ENCODE measurements at places on chromosomes 7 and 10. TPM values are rescaled to one million over a fixed set of nuclear protein-coding genes. Genes with fewer than 3 reads are reported as not detected.

Gene HMX3
- total RNA-seq = 1.6 TPM

Gene OR6V1
- not detected for total RNA-seq

Gene LRRC4
- total RNA-seq = 3.8 TPM

Gene SVIL
- total RNA-seq = 284 TPM

Gene PON1
- 8.9 TPM for total RNA-seq

Gene CALHM1
- total RNA-seq = not detected

Gene KCP
- total RNA-seq = 5.2 TPM

Gene ZP3
- 5.6 TPM for total RNA-seq

Gene MXI1
- 58.8 TPM for total RNA-seq

Gene KIF11
- 1.8 TPM for total RNA-seq

Gene MRPS17
- 10.8 TPM for total RNA-seq

Gene SPDYE11
- total RNA-seq = not detected

Gene A1CF
- 34.2 TPM for total RNA-seq

Gene FEZF1
- total RNA-seq = 0.09 TPM

Gene TRPV5
- total RNA-seq = not detected

Gene CASD1
- 22.8 TPM for total RNA-seq

Gene FXYD4
- 1.6 TPM for total RNA-seq

Gene DUSP5
- total RNA-seq = 15.9 TPM

Gene XPNPEP1
- 86.4 TPM for total RNA-seq
